ENCODE measurements at places on chromosomes 2 and 18.

- H3K4me3 ChIP-seq: no peak overlapping the region
- peaks cover 3% of the 10 kb centered on the region for H3K4me1 ChIP-seq
- no peak overlapping the region for H3K27ac ChIP-seq
- peaks cover 29% of the 10 kb centered on the region for H3K36me3 ChIP-seq
- peak; percentile 91 for DNase-seq
These were observed 130.6 kb downstream of the USP34 start for GRCh38 chr2:61340242-61340641.

DNA sequence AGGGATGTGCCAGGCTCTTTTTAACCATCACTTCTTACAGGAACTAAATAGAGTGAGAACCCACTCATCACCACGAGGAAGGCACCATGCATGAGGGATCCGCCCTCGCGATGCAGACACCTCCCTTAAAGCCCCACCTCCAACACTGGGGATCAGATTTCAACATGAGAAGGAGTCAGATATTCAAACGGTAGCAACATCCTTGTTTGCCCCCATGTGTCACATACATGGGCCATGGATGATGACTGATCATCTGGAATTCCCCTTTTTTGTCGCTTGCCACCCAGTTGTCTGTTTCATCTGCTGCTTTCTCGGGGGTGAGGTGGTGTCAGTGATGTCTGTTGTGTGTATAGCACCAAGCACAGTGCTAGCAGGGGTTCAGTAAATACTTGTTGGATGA lies 57.9 kb downstream of the NCK2 start:
- H3K36me3 ChIP-seq: peaks cover 4% of the 10 kb centered on the region
- no peak overlapping the region for H3K27ac ChIP-seq
- no peaks in the 10 kb centered on the region for H3K27me3 ChIP-seq
- H3K4me3 ChIP-seq: no peak overlapping the region
- peaks cover 6% of the 10 kb centered on the region for H3K4me1 ChIP-seq

- no peaks in the 10 kb centered on the region for H3K36me3 ChIP-seq
- H3K4me3 ChIP-seq: no peak overlapping the region
- DNase-seq: no peak
- peaks cover 12% of the 10 kb centered on the region for H3K4me1 ChIP-seq
- no peaks in the 10 kb centered on the region for H3K27me3 ChIP-seq
- no peak overlapping the region for H3K27ac ChIP-seq
These were observed 1.2 kb downstream of the TMEM247 start for GRCh38 chr2:46480562-46480961.

DNA sequence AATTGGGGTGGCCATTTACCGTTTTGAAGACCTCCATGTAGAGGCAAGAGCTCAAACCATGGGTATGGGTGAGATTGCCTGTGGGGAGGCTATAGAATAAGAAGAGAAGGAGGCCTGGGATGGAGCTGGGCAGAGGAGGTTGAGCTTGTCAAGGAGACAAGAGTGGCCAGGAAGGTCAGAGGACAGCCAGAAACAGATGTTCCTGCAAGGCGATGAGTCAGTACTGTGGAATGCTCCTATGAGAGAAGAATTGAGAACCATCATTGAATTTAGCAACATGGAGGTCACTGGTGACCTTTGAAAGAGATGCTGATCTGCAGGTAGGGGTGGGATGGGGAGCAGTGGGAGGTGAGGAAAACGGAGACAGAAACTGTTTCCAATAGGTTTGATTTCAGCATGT lies 3.5 kb downstream of the ACSL3 start:
- DNase-seq: peak; percentile 84
- H3K27ac ChIP-seq: no peak overlapping the region
- no peak overlapping the region for H3K4me3 ChIP-seq
- peaks cover 10% of the 10 kb centered on the region for H3K4me1 ChIP-seq
